ENCODE measurements at places on chromosomes 2 and 18.

DNA sequence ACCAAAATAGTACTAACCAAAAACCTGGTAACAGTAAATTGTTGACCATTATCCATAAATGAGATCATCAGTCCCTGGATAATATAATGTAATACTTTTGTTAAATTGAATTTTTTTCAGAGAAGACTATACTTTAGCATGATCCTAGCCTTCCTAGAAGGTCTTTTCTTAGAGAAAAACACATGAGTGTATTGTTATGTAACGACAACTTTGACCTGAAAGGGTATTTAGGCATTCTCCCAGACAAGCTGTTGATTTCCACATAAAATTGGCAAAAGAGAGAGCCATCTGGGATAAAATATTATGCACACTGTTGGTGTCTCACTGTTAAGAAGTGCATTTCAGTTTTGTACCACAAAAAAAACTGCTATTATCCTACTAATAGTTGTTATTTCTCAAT is 120.0 kb upstream of the MAPRE2 start:
- DNase-seq = no peak

DNA sequence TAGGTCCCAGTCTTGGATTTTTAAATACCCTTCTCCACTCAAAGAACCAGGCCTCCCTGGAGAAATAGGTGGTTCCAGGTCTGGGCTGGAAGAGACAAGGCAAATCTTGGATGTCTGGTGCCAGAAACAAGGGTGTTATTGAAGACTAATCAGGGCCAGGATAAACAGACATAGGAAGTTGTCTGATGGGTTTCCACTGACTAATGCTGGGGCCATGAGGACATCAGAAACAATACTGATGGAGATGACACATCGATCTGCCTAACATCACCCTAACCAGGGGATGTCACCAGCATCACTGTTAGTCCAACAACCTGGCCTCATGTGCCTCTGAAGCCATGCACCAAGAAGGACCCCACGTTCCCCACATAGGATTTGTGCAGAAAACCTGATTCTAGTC is 42.5 kb upstream of the GLI2 start:
- DNase-seq = no peak

- no peak for DNase-seq
Observed at GRCh38 chr2:126799301-126799700, 99.4 kb upstream of the TEX51 start.

DNA sequence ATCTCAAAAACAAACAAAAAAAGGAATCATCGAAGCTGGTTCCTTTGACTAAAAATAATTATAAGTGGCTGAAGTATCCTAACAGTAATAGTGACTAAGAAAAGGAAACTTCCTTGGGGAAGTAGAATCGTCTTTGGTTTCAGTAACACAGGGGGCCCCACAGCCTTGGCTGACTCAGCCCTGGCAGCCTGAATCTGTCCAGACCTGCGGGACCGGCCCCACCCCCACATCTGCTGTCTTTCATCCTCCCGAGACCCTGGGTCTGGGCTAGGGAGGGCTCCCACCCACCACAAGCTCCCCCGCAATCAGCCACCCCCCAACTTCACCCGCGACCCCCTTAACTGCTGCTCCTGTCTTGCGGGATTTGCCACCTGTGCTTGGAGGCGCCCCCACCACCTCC is 1452.6 kb upstream of the ACVR2A start:
- no peak for DNase-seq

DNA sequence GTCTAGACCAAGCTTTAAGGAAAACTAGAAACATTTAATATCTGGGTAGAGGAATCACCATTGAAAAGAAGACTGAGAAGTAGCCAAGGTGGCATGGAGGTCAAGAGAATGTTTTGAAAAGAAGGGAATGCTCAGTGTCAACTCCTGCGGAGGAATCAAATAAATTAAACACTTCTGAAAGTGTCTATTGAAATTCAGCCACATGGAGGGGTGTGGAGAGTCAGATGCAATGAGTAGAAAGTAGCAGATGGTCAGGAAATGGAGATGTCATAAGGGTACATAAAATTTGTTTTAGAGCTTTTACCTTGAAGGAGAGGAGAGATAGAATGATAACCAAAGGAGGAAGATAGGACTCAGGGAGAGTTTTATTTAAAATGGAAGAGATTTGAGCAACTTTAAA is 35.1 kb downstream of the NLRC4 start:
- DNase-seq = no peak

- DNase-seq = no peak
Observed at GRCh38 chr2:23583467-23583866, 198.5 kb downstream of the KLHL29 start.
